ENCODE measurements at places on chromosomes 7 and 10. TPM values are rescaled to one million over a fixed set of nuclear protein-coding genes. Genes with fewer than 3 reads are reported as not detected.

DNA sequence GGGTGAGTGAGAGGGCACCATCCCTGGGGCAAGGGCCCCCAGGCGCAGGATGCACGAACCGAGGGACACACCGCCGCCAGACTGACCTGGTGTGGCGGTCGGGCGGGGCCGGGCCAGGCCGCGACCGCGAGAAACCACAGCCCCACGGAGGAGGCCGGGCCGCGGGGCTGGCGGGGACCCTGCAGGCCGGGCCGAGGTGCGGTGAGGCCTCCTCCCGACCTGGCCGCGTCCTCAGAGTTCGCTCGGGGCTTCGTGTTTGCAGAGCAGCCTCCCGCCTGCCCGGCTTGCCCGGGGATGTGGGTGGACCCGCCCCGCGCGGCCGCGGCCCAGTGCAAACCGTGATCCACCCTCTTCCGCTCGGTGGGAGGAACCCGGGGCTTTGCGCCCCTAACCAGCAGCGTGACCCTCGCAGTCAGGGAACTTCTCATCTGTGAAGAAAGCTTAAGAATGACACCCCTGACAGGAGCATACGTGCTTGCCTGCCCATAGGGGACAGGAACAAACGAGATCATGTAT lies 20.6 kb upstream of the HOXA13 start:
- peak; percentile 28 for DNase-seq

- no peak for DNase-seq
Measured at GRCh38 chr7:129560831-129561230, 50.7 kb upstream of the NRF1 start.

NKX1-2 gene
- 0.05 TPM for total RNA-seq

ZNF37A gene
- total RNA-seq: 7.3 TPM

DNA sequence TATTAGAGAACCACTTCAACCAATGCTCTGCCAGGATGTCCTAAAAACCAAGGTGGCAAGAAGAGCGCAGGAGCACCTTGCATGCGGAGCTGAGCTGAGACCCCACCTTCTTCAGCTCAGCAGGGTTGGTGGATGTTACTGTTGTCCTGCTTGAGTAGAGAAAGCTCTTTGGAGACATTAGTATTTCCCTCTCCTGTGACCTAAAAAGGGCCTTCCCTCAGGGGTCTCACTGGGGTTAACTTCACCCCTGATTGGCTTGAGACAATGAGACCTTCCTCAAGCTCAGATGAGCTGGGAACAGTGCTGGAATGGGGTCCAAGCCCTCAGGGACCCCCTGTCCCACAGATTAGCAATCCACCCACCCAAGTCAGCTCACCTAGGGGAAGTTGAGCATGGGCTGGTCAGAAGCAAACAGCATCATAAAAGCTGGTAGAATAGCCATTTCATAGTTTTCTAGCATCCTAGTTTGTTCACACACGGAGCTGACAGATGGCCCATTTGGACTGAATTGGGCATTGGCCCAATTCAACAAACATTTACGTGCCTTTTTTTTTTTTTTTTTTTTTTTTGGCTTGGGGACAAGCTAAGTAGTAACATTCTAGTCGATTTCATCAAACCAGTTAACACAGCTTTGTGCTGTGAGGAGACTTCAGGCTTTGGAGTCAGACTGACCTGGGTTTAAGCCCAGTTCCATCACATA lies 100.6 kb upstream of the HABP2 start:
- no peak for DNase-seq

- DNase-seq: no peak
Measured at GRCh38 chr7:91949221-91950009, 8.8 kb downstream of the AKAP9 start.

All from left lobe of liver (tissue), 2 donors.